DMS79 (cell line): ENCODE measurements at places on chromosomes 2 and 18.
A peak's percentile ranks its signal among the peaks of the same experiment; 100 is the strongest.

- DNase-seq: no peak
These were observed 41.6 kb downstream of the SEMA4F start for GRCh38 chr2:74695663-74696062.

DNA sequence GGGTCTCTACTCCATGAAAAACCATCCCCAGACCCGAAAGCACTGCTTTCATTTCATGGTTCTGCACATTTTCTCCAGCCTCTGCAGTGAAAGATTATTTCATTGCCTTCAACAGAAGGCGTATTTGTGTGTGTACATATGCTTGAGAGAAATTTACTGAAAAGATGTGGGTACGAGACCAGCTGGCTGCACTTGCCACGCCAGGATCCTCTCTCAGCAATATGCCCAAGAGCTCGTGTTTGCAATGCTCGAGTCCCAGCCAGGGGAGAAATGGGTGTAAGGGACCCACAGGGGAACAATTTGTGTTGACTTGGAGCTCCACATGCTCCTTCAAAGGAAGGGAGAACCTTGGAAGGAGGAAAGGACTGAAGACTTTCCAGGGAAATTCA is 37.3 kb downstream of the TMEM177 start:
- no peak for DNase-seq

- peak; percentile 37 for DNase-seq
These were observed 79.0 kb downstream of the CIB4 start for GRCh38 chr2:26561918-26562810.

DNA sequence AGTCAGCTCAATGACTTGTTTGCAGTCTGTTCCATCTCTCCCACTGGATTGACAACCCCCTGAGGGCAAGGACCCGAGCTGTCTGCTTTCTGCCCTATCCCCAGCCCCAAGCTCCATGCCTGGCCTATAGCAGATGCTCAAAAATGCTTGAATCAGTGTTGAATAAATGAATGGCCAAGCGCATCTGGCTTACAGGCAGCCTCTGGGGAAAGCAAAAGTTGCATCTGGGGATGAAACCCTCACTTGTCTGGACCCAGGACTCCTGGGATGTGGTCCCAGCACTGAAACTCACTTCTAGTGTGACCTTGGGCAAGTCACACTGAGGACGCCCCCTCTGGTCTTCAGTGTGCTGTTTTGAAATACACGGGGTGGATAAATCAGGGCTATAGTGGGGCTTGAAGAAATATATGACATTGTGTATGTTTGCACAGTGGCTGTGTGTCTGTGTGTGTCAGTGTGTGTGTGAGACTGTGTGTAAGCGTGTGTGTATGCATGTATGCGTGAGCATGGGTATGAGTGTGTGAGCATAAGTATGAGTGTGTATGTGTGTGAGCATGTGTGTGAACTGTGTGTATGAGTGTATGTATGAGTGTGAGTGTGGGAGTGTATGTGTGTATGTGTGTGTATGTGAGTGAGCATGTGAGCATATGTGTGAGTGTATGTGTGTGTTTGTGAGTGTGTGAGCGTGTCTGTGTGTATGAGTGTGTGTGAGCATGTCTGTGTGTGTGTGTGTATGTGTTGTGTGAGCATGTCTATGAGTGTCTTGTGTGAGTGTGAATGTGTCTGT is 27.8 kb upstream of the TNS1 start:
- DNase-seq: no peak

- no peak for DNase-seq
These were observed 259.9 kb upstream of the MYT1L start for GRCh38 chr2:2590841-2591541.

- no peak for DNase-seq
These were observed 754.1 kb downstream of the DPP10 start for GRCh38 chr2:115196587-115196986.
